ENCODE measurements at places on chromosomes 6 and 20.
A peak's percentile ranks its signal among the peaks of the same experiment; 100 is the strongest.

DNA sequence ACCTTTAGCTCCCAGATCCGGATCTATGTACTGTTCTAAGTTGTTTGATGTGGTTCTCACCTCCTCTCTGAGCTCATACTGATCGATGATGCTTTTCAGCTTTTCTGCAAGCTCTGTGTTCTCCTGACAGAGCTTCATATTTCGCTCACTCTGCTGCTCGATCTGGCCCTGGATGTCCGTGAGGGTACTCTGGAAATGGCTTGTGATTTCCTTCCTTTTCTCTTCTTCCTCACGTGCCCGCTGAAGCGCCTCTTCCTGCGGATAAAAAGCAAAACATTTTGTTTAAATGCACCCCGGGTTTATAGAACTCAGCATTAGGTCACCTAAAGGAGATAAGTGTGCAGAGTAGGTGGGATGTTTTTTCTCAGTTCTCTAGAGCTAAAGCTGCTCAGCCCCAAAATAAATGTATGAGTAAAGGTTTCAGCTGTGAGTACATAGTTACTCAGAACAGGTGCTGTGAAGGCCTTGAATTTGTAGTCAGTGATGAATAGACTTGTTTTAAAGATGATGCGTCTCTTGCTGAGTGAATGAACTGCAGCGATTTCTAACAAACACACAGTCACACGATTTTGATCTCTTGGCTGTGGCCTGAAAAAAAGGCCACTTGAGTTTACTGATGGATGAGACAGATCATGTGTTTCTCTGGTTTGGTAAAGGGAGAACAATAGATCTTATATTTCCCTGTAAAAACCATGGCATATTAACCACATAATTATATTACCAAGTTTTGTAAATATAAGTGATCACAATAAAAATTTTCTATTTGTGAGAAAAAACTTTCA lies 29.1 kb downstream of the TXLNB start:
- no peak for DNase-seq

DNA sequence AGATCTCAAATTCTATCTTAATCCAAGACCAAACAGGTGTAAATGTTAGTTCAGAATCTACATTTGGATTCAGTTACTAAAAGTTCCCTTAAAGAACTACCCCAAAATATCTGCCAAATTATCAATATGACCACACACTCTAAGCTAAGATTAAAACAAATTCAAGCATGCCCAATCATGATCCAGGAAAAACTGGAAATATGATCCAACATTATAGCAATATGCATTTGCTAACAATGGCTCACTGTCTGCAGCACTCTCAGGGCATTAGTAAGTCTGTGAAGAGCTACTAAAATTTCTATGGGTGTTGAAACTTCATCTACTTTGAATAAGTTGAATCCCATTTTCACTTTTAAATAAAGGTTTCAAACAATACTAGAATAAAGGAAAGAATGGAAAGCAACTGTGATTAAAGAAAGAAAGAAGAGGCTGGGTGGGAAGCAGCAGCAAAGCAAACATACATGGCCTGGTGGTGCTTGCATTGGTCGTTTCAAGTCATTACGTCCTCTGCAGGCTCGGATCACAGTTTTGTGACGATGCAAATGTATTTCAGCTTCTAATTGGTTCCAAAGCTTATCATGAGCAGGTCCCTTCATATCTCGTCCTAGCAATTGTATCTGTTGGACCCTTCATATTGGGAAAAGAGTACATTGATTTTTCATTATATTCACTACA lies 29.2 kb downstream of the GOPC start:
- DNase-seq: no peak

DNA sequence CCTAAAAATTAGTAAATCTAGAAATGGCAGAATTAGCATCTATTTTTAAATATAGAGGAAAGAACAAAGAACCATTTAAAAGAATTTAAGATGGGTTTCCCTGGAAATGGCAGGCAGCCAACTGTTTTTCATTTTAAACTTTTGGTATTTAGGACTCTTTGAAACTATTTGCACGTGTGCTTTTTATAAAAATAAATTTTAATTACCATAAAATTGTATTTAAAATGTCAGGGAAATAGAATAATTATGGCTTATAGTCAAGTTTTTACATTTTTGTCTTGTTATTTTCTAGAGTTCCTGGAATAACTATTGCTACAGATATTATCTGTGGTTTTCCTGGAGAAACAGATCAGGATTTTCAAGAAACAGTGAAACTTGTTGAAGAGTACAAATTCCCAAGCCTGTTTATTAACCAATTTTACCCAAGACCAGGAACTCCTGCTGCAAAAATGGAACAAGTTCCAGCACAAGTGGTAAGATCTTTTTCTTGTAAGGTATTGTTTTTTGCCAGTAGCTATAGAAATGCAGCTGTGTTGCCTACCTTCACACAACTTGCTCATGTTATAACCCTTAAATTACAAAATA lies 528.7 kb upstream of the SOX4 start:
- DNase-seq: no peak

GRCh38 chr6:102149191-102149590 lies 755.7 kb downstream of the GRIK2 start:
- no peak for DNase-seq

DNA sequence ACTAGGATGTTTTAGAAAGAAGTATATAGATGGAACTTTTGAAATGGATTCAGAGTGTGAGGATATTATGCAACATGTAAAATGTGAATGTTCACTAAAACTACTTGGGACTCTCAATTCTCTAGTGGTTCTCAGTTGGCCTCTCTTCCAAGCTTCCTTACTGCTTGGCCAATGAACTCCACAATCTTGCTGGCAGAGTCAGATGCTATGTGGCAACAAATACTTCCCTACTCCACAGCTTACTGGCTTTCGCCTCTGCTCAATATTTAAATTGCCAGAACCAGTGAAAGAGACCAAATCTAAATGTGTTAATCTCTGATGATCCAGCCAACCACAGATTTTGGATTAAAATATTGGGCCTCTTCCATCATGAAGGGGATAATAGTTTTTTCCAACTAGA lies 138.4 kb downstream of the HTR1B start:
- no peak for DNase-seq

DNA sequence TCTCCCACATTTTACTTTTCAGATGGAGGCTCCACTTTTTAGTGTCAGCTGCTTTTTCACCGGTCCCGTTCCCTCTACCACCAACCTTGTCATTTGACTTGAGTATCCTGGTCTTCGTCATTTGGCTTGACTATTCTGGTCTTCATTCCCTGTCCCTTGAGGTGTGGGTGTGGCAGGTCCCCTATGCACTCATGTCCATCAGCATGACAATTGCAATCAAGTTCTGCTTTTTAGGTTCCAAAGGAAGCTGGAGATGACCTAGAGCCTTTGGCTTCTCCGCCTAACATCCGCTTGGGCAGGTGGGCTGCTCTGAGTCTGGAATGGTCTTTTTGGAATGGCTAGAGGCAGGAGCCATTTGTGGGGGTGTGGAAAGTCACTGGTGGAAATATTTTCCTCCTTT lies 99.8 kb upstream of the MLN start:
- DNase-seq: no peak

- no peak for DNase-seq
These were observed 29.0 kb upstream of the MANEA start for GRCh38 chr6:95548188-95548786.

- DNase-seq: no peak
These were observed 1.8 kb downstream of the PAX1 start for GRCh38 chr20:21707267-21707666.

GRCh38 chr6:79949233-79949632 lies 1.9 kb upstream of the ELOVL4 start:
- DNase-seq: no peak

DNA sequence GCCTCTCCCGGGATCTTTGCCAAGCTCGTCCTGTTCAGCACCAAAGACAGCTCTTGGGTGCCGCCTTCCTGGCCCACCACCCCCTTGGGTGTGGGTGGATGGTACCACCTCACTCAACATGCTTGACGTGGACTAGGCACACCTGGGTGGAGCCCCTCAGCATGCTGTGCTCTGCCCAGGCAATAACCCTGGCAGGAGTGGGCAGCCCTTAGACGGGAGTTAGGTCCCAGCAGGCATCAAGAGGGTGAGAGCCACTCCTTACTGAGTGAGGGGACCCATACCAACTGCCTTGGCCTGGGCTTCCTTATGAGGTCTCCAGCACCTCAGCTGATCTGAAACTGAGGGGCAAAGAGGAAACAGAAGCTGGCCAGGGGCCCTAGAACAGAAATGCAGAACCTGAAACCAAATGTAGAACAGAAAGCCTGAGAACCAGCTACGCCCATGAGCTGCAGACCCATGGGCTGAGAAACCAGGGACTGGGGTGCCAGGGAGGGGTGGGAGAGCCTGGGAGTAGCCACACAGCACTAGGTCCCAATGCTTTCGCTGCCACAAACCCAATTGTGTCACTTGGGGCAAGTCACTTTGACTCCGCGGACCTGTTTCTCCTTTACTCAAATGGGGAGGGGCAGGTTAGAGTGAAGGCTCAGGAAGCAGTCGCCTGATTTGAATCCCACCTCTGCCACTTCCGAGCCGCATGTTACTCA lies 2.0 kb downstream of the FGD2 start:
- peak; percentile 27 for DNase-seq

- no peak for DNase-seq
These were observed at the start of gene GTSF1L for GRCh38 chr20:43726811-43727338. TSS of gene GTSF1L (minus strand) at chr20:43727002. CDS start at chr20:43726694, 308 bp downstream.

DNA sequence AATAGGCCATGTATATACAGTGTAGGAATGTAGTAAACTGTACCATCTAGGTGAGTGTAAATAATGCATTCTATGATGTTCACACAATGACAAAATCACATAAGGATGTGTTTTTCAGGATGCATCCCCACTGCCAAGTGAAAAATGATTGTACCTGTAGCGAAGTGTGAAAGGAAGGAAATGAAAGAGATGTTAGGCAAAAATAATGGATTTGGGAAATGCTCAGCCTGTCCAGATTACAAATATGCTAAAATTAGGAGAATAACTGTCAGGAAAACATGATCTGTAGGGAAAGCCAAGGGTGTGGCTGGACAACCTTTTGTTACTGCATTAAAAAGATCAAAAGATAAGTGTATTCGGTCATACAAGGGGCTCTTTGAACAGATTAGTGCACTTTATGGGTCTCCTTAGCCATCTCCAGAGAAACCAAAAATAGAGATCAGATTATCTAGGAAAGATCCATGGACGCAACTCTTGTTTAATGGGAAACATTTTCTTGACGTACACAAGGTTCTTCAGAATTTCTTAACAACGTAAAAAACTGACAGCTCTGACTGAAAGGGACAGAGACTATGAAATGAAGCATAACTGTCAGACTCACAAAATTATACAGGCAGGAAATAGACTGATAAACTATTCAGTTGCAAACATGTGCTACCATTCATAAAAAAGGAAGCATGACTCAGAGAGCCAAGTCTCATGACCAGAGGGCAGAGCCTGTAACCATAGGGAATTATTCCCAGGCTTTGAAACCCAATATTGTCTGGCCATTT lies 253.6 kb upstream of the RAB32 start:
- DNase-seq: no peak

- DNase-seq: no peak
These were observed 40.4 kb downstream of the CSNK2A1 start for GRCh38 chr20:503048-503737.

GRCh38 chr20:45095805-45096238 lies 5.1 kb downstream of the KCNS1 start:
- DNase-seq: peak; percentile 73

DNA sequence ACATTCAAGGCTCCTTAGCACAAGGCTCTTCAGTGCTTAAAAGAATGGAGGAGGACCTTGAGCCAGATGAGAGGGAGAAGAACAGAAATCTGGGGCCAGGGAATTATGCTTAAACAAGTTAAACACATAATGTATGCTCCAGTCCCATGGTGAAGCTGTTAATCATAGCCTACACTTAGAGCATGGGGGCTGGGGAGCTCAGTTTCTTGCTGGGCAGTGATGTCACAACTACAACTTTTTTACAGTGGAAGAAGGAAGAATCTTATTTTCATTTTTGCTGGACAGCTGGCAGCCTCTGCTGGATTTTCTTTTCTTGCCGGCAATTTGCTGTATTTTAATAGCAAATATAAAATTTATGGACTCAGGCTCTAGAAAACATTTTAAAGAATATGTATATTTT lies 432.5 kb downstream of the CD109 start:
- peak; percentile 33 for DNase-seq

GRCh38 chr6:13766201-13766634 lies 48.1 kb downstream of the MCUR1 start:
- DNase-seq: no peak

DNA sequence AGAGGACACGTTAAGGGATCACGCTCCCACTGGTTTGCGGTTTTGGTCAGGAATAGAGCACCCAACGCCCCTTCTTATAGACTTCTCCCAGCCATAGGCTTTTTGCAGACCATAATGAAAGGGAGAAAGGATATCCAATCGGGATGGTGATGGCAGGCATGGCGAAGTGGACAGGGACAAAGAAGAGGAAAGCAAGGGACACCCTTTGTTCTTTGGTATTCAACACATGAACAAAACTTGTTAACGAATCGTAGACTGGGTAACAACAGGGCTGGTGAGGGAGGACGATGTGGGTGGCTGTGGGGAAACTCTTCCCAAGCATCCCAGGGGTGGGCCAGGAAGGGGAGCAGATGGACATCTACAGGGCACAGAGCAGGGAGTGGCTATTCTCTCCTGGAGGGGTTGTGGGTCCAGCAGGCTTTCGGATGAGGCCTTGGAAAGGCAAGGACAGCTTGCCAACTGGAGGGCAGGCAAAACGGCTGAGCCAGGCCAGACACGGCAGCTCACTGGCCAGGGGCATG lies 1.4 kb upstream of the HSP90AB1 start:
- no peak for DNase-seq

DNA sequence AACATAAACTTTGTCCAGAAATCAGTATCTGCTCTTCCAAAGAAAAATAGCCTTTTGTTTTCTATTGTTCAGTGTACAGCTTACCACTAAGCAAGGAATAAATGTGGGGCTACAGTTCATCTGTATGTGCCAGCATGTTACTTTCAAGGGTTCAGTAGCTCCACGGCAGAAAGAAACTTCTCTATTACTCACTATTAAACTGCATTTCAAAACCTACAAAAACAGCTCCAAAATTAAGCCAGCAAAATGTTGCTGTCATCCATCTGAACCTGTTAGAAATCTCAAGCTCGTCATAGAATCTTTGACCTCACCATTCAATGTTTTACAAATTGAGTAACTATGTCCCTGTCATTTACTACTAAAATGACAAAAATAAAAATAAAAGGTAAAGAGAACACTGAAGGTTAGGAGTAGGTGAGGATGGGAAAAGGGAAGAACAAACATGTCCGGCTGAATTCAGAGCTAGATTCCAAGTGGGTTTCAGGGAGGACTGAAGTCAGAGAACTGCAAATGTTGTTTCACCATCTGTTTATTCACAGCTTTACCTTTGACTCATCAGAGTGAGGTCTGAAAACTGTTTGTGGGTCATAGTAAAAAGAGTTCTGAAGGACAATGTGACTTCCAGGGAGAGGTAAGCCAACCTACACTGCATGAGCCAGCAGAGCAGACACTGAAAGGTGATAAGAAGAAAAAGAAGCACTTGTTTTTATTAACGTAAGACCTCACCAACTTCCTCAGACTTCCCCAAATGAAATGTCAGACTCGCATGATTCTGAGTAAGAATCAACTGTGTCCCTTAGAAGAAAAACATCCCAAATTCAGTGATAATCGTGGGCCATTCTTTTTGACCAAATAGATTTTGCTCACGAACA lies 62.0 kb downstream of the ATXN1 start:
- no peak for DNase-seq

- DNase-seq: no peak
These were observed 235.5 kb upstream of the KCNQ5 start for GRCh38 chr6:72386324-72386723.
